ENCODE measurements at places on chromosomes 12 and 14.

GRCh38 chr14:36633580-36633979 lies 28.1 kb upstream of the PAX9 start:
- no peak for DNase-seq

DNA sequence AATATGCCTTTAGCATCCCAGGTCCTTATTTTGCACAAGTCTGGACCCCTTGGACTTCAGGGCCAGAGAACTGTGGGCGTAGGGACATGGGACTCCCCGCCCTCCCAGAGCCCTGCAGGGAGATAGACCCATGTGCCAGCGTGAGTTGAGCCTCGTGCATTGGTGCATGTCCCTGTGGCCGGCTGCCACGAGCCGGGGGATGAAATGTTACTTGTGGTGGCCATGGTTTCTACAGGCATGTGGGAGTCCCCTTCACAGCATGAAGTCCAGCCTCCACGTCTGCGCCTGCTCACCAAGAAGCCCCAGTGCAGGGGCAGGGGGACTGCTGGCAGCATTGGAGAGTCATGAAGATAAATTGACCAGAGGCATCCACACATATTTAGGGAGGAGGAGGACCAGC lies 470.0 kb downstream of the BCL11B start:
- no peak for DNase-seq

DNA sequence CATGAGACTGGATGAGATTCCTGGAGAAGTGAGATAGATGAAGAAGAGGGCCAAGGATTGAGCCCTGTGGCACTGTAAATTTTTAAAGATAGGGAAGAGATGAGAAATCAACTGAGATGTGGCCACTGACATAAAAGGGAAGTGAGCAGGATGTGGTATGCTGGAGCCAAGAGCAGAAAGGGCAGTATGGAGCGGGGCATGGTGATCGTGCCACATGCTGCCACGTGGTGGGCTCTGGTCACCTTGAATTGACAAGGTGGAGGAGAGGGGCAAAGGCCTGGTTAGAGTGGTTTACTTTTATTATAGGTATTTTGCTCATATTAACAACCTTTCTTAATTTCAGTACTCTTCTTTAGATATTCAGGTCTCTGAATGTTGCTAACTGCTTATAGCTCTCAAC lies 257.9 kb downstream of the NEDD1 start:
- no peak for DNase-seq

- peak; percentile 13 for DNase-seq
Measured at GRCh38 chr14:50363714-50364111, 33.0 kb downstream of the CDKL1 start.

DNA sequence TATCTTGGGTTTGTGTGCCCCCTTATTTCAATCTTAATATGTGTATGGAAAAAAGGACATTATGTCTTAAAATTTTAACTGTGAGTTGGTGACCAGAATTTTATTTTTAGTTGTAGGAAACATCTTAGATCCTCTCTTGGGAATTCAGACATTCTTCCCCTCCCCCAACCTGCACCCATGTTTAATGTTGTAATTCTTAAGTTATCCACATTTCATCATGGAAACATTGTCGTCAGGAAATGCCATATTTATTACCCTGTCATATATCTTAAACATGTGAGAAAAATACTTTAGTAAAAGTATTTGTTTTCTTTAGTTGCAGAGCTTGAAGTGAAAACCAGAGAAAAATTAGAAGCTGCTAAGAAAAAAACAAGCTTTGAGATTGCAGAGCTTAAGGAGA lies 30.3 kb downstream of the YEATS4 start:
- DNase-seq: no peak

- no peak for DNase-seq
Measured at GRCh38 chr14:99213101-99213500, 58.9 kb downstream of the BCL11B start.

DNA sequence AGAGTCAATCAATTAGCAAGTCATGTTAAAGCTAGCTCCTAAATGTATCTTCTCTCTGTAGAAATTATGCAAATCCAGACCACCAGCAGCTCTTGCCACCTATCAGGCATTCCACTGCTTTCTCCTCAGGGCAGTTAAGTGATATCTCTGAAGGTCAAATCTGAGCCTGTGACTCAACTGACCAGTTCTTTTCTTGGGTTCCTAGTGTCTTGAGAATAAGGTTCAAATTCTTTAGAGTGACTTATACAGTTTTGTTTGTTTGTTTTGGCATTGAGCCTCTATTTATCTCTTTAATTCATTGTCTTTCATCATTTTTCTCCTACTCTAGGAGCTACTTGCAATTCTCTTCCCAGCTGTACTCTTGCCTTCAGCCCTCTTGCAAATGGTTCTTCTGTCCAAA lies 2.5 kb upstream of the LRIG3 start:
- DNase-seq: no peak

DNA sequence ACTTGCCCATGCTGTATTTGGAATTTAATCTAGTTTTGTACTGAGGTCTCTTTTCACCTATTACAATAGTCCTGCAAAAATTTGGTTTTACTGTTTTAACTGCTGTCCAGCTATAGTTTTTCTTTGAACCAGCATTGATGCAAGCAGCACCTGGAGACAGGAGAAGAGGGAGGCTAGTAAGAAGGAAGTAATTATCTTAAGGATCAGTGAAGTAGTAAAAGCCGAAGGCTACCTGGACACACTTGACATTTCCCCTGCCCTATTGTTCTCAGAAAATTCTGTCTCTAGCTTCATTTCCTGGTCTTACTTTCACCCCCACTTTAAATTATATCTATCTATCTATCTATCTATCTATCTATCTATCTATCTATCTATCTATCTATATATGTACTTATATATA lies 43.5 kb upstream of the LRIG3 start:
- no peak for DNase-seq

DNA sequence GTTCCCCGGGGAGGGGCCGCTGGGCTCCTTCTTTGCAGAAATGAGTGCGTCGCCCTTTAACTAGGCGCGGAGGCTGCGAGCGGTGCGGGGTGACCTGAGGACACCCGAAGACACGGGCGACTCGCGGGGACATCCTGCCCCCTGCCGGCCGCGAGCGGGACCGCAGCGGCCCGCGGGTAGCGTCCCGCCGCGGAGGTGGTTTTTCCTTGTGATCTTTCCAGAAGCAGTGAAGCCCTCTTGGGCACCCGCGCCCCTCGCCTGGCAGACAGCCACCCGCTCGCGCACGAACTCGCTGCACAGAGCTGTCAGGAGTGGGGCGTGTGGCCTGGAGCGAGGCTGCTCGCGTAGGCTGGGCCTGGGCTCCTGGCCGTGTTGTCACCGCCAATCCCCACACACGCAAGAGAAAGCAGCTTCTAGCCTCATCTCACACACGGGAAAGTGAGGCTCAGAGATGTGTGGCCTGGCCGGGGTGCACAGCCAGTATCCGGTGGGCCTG lies 67.2 kb downstream of the DIO3 start:
- peak; percentile 64 for DNase-seq

GRCh38 chr12:131806674-131807073 lies 21.5 kb upstream of the MMP17 start:
- no peak for DNase-seq

DNA sequence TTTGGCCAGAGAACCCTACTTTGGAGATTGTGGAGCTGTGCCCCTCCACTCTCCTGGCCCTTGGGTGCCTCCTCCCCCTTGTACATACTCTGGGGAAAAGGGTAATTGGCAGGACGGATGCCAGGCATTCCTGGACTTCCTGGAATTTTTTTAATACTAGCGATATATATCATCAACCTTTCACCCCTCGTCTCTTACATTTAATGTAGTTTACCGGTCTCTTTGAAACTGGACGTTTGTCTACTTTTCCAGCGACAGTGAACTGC lies 767 bp upstream of the CRY1 start:
- no peak for DNase-seq

- no peak for DNase-seq
Measured at GRCh38 chr12:124015494-124016461, 42.8 kb downstream of the ZNF664 start.

DNA sequence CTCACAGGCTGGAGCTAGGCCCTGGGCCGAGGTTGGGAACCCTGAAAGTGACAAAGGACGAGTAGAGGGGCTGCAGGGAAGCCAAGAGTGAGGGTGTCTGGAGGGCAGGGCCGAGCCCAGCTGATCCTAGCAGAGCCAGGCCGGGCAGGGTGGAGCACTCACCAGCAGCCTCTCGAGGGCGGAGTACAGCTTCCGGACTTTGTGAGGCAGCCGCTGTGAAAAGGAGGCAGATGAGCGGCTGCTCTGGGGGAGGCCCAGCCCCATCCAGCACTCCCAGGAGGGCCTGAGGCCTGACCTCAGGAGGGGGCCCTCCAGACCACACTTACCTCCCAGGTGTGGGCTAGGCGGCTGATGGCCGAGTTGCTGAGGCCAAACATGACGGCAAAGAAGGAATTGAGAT lies 14.7 kb upstream of the ENDOU start:
- DNase-seq: no peak

DNA sequence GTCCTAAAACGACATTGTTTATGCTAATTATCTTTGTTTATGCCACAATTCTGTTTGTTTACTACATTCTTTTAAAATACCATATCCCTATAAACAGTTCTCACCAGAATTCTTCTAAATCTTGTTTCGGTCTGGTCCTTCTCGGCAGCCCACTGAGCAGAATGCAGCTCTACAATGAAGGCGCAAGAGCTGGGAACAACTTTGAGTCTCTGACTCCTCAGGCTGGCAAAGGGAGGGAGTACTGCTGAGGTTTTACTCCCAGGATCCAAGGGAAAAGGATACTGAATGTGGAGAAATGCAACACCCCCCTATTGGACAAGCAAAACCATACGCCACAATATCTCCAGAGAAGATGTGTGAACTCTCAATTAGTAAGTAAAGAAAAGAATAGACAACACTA lies 5.4 kb downstream of the SOX5 start:
- no peak for DNase-seq

DNA sequence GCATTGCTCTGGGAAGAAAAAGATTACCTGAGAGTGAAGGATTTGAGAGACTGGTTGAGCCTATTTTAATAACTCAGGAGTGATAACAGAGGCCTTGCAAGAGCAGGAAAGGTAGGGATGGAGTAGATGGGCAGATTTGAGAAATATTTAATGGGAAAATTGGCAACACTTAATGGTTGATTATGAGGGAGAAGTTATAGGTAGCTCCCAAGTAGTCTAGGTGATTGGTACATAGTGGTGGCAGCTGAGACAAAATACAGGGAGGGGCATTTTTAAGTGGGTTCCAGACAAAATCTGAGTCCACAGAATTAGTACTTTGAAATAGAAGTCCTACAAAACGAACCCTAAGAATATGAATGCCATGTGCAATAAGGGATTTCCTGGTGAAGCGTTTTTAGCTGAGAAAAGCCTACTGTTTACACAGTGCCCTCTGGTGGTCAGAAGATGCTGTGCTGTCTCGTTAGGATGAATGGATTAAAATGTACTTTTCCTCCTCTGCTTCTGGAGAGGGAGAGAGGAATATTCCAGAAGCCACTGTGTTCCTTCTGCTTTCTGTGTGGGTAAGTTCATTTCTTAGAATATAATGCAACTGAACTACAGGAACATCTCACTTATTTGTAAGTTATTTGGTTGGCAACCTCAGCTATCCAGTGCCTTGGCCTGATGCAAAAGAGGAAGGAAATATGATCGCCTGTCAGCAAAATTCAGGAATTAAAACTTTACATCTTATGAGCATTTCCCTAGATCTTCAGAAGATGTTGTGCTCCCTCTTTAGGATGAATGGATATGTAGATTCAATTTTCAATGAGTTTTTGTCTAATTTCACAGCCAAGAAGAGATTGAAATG lies 6.5 kb downstream of the ZBTB1 start:
- peak; percentile 35 for DNase-seq

DNA sequence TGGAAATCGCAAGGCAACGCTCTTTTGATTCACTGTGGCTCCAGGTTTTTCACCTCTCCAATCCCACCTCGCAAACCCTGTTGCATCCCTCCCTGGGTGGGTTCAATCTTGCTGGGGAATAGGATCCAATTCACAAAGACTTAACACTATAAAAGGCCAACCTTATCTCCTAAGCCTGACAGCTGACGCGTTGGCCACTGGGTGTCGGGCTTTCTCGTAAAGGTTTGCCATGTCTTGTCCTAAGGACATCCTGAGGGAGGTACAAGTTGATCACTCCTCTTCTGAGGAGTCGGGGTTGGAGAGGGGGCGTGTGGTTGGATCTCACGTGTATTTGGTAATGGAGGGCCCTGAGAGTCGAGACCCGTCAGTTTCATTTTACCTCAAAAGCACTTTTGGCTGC lies 112.6 kb upstream of the FZD10 start:
- DNase-seq: no peak

GRCh38 chr12:111093428-111094142 lies 173.2 kb upstream of the MYL2 start:
- no peak for DNase-seq

DNA sequence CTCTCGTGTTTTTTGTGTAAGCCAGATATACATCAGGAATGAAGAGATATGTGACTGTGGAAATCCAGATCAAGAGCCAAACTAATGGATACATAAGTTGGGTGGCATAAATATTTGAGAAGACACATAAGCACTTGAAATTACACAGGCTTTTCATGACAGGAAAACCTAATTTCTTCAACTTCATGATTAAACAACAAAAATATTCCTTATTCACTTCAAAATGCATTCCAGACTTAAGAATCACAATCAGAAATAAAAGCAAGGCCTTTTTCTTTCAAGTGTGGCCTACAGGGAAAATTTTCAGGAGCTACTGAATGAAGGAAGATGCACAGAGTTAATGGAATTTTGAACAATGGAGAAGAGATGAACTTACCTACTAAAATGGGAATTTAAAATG lies 515.6 kb downstream of the FOXG1 start:
- DNase-seq: no peak

- DNase-seq: no peak
Measured at GRCh38 chr12:7387289-7387688, 56.7 kb downstream of the CD163L1 start.

- DNase-seq: no peak
Measured at GRCh38 chr12:108650083-108650482, 16.4 kb upstream of the SELPLG start.

DNA sequence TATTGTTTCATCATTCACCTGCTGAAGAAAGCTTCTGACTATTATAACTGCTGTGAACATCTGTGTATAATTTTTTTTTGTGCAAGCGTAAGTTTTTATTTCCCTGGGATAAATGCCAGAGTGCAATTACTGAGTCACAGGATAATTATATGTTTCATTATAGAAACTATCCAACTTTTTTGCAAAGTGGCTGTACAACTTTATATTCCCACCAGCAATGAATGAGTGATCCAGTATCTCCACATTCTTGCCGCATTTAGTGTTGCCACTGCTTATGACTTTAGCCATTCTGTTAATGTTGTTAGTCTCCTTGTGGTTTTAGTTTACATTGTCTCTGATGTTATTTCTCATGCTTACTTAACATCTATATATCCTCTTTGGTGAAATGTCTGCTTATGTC lies 88.1 kb upstream of the CCDC175 start:
- no peak for DNase-seq

- no peak for DNase-seq
Measured at GRCh38 chr12:6540181-6540877, 6.0 kb downstream of the GAPDH start.

DNA sequence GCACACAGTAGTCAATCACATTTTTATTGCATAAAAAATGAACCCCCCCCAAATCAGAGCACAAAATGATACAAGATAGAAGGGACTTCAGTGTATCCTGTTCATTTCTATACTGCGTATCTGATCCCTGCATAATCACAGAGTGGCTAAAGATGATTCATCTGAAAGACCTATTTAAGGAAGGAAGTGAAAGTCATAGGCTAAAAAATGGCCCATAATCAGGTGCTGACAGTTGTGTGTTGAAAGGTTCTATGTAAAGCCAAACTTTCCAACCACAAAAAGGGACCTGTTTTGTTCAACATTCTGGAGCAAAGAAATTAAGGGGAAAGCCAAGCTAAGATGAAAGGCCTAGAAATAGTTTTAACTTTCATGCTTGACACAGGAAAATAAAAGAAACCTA lies 147.8 kb upstream of the ATP2B1 start:
- DNase-seq: no peak

All from activated CD4-positive, alpha-beta T cell treated with anti-CD3 and anti-CD28 coated beads for 1 hour (primary cell).